ENCODE measurements at places on chromosomes 5 and 9. TPM values are rescaled to one million over a fixed set of nuclear protein-coding genes. Genes with fewer than 3 reads are reported as not detected.

The GPR150 gene
- not detected for total RNA-seq

The NR2F1 gene
- 64.8 TPM for total RNA-seq

The TAF1L gene
- not detected for total RNA-seq

DNA sequence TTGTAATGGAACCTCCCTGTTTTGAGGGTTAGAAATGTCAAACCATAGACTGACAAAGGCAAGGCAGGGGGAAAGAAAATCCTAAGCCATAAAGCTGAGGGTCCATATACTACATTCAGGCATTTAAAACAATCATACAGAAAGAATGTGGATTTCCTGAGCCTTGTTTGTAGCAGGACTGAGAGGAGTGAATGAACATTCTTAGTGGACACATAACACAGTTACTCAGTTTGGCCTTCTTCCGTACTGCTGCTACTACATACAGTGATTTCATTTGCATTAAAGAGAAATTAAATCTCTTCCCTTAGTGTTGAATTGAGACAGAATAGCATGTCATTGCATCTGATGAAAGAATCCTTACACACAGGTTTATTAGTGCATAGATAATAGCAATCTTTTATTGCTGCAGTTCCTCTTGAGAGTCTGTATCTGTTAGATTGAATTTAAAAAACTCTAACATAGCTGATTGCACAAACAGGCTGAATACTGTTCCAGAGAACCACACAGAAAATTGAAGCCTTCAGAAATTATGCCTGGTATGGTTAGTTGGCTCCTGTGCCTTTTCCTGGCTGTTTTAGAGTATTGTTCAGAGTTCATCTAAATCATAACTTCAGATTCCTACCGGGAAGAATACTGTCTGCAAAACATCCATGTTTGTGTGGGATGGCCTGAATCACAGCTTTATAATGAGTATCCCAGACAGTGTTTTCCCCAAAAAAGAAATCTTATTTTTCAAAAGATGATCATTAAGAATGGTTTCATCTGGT lies 2.0 kb upstream of the MTX3 start:
- DNase-seq, result no peak

DNA sequence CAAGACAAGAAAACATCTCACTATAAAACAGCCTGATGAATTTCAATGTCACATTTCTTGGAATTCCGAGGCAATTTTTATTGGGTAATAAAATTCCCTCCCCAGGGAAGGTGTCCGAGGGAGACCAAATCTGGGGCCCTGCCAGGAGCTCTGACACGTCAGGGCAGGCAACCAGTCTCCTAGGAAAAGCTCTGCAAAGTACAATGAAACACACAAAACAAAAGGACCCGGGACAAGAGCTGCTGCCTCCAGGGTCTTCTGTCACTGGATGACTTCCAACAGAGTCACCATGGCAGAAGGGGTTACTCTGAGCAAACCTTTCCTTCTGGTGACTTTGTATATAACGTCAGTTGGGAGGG lies 50.8 kb downstream of the SAXO1 start:
- DNase-seq, result no peak
